ENCODE measurements at places on chromosomes 4 and X.

- no peak for DNase-seq
Observed at GRCh38 chr4:20544645-20545044, 155.6 kb upstream of the PACRGL start.

DNA sequence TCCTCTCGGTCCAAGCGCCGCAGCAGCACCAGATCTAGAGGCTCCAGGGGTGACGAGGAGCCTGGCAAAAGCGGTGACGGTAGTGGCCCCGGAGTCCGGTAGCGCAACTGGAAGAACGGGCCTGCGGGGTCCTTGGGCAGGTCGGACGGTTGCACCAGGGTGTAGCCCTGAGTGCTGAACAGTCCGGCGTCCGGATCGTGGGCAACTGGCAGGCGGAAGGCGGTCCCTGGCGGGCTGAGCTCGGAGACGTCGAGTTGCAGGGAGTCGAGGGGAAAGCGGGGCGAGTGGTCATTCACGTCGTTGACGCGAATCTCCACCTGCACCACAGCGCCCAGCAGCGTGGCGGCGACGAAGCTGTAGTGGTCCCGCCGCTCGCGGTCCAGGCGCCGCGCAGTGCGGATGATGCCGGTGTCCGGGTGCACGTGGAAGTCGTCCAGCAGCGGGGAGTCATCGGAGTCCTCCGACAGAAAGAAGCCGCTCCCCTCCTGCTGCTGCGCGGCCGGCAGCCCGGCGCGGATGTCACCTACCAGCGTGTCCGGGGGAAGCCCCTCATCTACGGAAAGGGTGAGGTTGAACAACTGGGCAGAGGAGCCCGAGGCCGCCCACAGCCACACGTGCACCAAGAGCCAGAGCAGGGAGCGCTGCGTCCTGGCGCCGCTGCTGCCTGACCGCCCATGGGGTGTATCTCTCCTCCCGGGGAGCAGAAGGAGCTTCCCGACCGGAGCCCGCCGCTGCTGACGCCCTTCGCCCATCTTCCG is 837 bp downstream of the DCHS2 start:
- no peak for DNase-seq

- no peak for DNase-seq
Observed at GRCh38 chr4:10893395-10893794, 208.8 kb upstream of the CLNK start.

GRCh38 chr4:120130786-120131185 is 64.1 kb upstream of the MAD2L1 start:
- DNase-seq: no peak

DNA sequence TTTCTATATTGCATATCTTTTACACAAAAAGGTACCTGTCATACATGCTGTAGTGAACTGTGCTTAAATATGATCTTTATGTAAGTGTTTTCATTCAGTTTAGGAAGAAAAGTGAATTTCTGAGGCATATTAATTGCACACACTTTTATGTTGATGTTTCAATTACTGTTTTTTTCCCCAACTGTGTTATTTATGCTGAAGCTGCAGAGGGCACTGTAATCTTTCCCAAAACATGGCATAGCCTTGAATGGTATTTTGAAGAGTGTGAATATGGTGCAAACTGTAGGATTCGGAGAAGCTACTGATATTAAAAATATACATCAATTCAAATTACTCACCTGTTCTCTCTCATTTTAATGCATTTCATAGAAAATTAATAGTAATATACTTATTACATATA is 6.0 kb upstream of the CENPE start:
- DNase-seq: no peak

GRCh38 chrX:140360284-140360683 is 144.6 kb downstream of the SOX3 start:
- no peak for DNase-seq

GRCh38 chr4:63169836-63170235 is 1239.4 kb downstream of the TECRL start:
- no peak for DNase-seq

GRCh38 chr4:100933628-100934027 is 413.7 kb downstream of the PPP3CA start:
- DNase-seq: no peak

DNA sequence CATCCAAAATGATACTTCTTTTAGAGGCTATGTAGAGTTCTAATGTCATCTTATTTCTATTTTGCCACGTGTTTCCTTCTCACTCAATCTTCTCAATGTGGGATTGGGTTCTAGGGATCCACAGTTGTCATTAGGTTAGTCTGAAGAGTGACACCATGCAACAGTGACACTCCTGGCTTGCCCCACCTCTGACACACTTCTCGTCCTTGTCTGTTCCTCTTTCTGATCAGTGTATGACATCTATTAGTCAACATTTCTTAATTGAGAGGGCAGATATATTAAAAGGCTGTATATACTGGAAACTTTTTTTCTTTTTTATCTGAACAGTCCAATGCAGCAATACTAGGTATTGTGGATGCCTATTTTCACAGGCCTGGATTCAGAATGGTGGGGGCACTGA is 67.6 kb upstream of the GYPA start:
- no peak for DNase-seq

DNA sequence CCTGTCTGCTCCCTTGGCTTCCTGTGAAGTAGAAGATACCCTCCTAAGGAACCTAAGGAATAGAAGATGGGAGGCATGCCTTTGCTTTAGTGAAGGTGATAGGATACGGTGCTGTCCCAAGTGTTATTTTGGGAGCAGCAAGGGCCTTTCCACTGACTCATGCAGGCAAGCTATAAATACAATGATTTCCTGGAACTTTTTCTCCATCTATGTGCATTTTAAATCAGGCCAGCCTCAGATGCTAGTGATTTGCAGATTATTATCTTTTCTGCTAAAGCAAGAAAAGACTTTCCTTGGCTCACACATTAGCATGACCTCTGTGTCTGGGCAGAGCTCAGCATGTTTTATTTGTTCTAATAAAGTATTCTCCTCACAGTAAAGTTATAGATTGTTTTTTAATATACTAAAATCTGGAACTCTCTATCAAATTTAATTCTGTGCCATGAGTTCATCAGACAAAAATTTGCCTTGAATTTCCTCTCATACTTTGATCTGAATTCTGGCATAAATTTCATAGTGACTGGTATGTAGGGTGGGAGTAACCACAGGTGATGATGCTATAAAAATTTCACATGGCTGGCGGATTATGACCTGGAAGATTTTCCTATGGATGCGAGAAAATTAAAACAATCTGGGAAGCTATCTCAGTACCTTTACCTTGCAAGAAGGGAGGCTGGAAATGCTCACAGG is 131.7 kb downstream of the REPS2 start:
- no peak for DNase-seq

- no peak for DNase-seq
Observed at GRCh38 chrX:112067601-112068000, 15.0 kb downstream of the TRPC5 start.

GRCh38 chrX:6095469-6095868 is 133.2 kb downstream of the NLGN4X start:
- DNase-seq: no peak

DNA sequence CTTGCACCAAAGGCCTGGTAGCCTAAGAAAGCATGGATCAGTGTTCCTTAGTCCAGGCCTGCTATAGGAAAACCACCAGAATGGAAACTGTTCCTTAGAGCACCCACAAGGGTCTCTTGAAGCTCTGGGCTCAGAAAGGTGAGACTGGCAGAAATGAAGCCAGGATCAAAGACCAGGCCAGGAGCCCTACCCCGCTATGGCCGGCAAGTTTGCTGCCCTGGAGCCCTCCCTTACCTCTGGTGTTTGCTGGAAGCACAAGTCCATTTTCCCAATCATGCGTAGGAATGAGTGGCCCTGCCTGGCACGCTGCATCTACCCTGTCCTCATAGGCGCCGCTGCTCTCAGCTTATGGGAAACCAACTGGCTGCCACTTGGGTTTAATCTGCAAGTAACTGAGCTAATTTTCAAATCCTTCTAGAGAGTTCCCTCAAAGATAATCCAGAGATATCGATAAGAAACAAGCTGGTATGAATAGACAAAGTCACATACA is 37.4 kb downstream of the BCOR start:
- no peak for DNase-seq

GRCh38 chrX:134613396-134613795 is 44.9 kb downstream of the PLAC1 start:
- DNase-seq: no peak
